ENCODE measurements at places on chromosomes 13 and 19.

DNA sequence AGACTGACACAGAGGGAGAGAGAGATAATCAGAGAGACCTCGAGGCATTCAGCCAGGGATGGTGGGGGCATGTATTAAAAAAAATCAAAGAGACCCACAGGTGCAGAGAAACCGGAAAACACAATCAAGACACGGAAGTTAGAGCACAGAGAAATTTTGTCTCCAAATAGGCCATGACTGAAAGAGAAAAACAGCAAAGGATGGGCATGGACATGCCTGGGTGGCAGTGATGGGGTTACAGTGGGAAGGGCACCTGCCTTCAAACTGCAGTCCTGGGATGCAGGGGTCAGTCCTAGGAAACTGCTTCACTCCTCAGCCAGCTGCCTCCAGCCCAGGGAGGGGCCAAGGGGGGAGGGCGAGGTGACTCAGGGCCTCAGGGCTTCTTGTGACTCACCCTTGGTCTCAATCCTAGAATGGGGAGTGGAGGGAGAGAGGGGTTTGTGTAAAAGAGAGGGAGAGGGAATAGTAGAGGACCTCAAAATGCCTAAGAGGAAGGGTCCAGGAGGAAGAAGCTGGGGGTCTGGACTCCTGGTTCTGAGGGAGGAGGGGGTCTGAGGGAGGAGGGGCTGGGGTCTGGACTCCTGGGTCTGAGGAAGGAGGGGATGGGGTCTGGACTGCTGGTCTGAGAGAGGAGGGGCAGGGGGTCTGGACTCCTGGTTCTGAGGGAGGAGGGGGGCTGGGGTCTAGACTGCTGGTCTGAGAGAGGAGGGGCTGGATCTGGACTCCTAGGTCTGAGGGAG, 3.6 kb upstream of the KCNN4 start:
- DNase-seq = peak; percentile 41

DNA sequence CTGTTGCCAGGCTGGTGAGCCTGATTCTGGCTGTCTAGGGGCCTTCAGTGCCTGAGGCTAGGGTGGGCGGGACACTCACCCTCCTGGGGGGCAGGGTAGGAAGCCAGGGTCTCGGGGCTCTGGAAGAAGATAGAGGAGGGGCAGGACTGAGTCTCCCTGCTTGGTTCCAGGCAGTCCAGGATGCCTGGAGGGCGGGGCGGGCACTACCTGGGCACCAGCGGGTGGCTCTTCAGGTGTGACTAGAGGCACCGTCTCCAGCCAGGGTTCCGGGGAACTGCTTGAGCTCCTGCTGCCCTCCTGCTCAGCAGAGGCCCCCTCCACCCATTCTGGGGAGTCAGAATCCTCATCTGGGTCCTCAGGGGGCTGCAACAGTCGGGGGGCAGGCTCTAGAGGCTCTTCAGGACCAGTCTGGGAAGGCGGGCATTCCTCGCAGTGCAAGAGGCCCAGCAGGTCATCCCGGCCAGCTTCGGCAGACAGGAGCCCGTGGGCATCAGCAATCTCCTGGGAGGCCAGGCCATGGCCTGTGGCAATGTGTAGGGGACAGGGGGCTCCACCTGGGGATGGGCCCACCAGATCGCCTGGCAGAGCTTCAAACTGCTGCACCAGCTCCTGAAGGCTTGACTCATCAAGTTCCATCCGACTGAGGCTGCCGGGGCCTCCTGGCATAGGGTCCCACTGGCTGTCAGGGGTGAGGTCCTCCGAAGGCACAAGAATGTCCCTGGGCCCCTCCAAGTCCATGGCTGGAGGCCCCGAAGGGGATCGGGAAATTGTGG, 1.8 kb downstream of the APBA3 start:
- no peak for DNase-seq

GRCh38 chr13:108368250-108368905, 98.9 kb downstream of the TNFSF13B start:
- DNase-seq = no peak

- no peak for DNase-seq
Measured at GRCh38 chr19:12766051-12766521, 9.3 kb downstream of the HOOK2 start.

DNA sequence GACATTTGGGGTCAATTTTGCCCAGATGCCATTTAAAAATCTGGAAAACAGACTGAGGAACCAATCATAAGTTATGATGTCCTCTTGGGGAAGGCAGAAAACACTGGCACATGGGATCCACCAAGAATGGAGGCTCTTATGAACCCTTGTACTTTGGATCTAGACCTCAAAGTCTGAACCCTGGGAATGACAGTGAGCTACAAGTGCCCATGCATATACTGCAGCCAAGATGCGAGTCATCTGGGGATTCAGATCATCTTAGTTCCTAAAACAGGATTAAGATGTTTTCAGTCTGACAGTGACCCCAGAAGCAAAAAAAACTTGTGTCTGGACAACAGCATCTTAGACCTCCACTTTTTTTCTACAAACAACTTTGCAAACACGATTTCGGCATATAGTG, 100.2 kb upstream of the SIAH3 start:
- no peak for DNase-seq

DNA sequence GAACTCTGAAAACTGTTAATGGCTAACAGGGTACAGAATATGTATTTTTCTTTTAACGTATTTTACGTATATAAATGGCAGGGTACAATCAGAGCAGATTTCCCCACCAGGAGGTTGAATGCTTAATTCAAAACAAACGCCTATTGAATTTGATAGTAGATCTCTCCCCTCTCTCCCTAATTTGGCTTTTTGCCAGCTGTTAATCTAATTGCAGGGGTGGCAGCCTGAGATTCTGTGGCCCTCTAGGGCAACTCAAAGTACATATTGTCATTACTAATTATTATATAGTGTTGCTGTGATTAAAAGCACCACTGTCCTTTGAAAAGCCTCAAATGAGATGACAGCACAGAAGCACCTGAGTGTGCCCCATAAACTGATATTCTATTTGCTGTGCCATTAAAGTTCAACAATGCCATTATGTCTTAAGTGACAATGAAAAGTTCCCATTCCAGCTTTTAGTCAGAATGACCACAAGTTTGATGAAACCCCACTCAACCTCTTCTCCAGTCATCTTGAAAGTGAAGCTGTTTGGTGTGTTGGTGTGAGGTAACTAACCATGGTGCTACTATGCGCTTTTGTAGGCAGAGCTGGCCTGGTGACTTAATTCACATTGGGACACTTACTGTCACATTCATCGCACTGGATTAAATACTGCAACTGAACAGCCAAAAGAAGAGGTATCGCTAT, 351.4 kb downstream of the KCNRG start:
- no peak for DNase-seq

- no peak for DNase-seq
Measured at GRCh38 chr13:59086147-59086546, 1077.6 kb downstream of the DIAPH3 start.

- no peak for DNase-seq
Measured at GRCh38 chr19:49831592-49831991, 13.5 kb downstream of the MED25 start.

DNA sequence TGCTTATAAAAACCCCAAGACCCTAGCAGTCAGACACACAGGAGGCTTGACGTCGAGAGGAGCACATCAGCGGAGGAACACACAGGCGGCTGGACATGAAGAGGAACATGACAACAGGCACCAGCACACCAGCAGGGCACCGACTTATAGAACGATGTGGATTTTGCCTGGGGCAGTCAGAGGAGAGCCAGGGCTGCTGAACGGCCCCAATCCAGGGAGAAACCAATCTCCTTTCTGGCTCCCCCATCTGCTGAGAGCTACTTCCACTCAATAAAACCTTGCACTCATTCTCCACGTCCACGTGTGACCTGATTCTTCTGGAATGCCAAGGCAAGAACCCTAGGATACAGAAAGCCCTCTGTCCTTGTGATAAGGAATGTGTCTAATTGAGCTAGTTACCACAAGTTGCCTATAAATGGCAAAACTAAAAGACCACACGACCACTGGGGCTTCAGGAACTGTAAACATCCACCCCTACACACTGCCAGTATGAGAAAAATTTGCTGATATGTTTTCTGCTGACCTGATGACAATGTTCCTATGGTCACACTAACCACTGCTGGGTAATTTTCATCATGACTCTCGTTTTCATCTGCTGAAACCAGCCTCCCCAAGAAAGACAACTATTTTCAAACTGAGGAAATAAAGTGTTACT, 35.8 kb upstream of the CEACAM21 start:
- no peak for DNase-seq

DNA sequence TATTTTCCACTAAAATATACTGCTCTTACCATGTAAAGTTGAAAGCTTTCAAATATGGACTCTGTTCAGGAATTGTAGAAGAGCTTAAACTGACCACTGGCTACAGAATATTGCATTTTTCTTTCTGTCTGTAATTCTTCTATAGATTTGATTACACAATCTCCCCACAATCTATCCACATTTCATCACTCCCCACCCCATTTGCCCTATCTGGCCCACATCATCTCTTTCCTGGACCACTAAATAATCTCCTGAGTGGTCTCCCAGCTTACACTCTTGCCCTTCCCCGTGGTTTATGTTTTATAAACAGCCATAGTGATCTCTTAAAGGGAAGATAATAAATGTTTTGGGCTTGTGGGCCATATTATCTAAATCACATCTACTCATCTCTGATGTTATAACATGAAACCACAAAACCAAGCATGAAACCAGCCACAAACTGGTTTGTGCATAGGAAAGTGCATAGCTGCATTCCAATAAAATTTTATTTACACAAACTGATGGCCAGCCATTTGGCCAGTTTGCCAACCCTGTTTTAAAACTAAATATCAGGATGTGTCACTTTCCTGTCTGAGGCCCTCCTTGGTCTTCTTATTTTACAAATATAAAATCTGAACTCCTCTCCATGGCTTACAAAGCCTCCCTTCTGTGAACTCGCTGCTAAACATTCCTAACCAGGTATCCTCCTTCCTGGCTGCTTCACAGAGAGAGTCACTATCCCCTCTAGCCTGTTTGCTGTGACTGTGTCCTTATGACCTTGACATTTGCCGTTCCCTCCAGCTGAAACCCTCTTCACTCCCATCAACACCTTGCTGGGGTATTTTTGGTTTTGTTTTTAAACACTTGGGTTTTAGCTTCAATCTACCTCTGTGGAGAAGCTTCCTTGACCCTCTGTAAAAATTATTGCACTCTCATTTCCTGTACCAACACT, 500.9 kb downstream of the GPC6 start:
- no peak for DNase-seq

DNA sequence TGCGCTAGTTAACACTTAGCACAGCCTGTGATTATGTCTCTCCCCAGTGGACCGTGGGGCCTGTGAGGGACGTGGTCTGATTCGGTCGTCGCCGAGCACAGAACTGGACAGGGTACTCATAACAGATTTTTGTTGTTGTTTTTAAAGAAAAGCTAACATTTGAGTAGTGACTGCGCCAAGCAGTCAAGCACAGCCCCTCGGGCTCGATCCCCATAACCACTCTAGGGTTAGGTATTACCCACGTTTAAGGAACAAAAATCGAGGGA, 805 bp upstream of the PTOV1 start:
- no peak for DNase-seq

DNA sequence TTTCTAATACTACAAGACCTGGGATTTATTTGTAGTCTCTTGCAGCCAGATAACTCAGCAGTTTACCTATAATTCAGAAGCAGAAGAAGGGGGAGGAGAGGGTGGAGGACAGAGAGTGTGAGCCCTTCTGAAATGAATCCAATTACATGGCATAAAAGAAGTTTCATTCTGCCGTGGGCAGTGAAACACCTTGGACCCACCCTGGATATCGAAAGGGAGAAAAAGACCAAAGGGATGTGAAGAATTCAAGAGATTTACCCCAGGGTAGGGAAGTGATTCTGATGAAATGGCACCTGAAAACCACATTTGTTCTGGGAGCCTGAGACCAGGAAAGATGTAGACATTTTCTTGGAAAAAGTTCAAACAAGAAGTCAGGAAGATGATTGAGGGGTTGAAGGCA, 140.9 kb downstream of the NDFIP2 start:
- no peak for DNase-seq

DNA sequence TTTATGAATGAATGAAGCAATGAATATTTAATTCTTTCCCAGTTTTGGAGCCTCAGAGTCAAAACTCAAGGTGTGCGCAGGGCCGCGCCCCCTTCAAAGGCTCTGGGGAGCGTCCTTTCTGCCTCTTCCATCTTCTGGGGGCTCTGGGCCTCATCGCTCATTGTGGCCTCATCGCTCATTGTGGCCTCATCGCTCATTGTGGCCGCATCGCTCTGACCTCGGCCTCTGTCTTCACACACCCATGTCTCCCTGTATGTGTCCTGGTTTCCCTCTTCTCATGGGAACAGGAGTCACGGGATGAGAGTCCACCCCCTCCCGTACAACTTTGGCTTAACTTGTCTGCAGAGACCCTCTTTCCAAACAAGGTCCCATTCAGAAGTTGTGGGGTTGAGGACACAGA, 3.2 kb upstream of the MEX3D start:
- no peak for DNase-seq

GRCh38 chr13:39403106-39403505, 199.9 kb downstream of the LHFPL6 start:
- no peak for DNase-seq

DNA sequence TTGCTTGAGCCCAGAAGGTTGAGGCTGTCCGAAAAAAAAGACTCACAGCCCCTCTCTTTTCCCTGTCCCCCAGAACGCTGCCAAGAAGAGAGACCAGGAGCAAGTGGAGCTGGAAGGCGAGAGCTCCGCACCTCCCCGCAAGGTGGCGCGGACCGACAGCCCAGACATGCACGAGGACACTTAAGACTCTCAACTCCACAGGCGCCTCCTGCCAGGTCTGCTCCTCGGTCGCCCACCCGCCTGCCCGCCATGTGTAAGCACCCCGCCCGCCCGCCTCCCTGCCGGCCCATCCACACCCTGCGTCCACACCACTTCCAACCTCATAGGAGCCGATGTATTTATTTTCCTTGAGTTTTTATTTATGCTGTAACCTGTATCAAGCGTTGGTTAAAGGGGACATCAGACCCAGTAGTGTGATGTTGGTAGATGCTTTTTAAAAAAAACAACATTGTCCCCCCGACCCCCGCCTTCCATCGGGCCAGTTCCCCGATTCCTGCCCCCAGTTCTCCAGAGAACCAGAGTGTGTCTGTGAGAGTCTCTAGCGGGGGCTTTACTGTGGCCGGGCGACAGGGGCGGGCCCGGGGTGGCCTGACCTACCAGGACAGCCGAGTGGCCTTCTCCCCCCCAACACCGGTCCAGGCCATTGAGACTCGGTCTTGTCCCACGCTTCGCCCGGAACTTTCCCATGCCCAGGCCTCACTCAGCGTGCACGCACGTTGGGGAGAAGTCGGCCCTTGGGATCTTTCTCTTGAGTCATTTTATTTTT, 10.3 kb downstream of the DDA1 start:
- DNase-seq = no peak

GRCh38 chr13:50140581-50141374, 125.5 kb downstream of the KCNRG start:
- DNase-seq = no peak

- no peak for DNase-seq
Measured at GRCh38 chr13:29210676-29211075, 384.8 kb downstream of the SLC7A1 start.

GRCh38 chr19:18425515-18426415, 6.6 kb downstream of the SSBP4 start:
- DNase-seq = no peak

- no peak for DNase-seq
Measured at GRCh38 chr13:99743094-99743493, 228.5 kb downstream of the ZIC5 start.

GRCh38 chr19:16210168-16210567, 12.5 kb downstream of the AP1M1 start:
- DNase-seq = no peak

GRCh38 chr13:52118595-52118994, 10.3 kb downstream of the NEK5 start:
- no peak for DNase-seq

GRCh38 chr19:13896227-13896626, 9.7 kb downstream of the BRME1 start:
- DNase-seq = no peak

GRCh38 chr19:29644210-29644609, 21.1 kb upstream of the PLEKHF1 start:
- no peak for DNase-seq
